ENCODE measurements at places on chromosomes 3 and 15.
A peak's percentile ranks its signal among the peaks of the same experiment; 100 is the strongest.

DNA sequence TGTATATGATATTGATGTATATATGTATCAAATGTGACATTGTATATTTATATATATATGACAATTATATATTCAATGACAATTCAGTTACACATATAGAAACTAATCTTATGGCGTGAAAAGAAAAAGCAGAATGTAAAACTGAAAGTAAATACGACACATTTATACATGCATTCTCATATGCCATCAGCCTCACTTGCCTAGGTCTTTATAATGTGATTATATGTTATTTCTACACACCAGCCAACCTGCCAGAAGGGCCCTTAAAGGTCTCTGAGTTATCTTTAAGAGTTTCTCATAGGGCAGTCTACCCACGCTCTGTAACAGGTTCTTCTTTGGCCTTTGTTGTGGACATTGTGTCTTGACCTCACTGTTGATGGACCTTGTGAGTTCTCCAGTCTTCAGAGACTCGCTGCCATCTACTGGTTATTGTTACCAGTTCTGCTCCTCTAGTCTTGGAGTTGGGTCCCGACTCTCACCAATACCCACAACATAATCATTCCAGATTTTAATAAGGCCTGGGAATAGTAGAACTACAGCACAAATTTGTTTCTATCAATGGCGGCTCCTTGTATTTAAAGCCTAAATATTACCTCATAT, 371.5 kb upstream of the GOLIM4 start:
- DNase-seq, result peak; percentile 21

DNA sequence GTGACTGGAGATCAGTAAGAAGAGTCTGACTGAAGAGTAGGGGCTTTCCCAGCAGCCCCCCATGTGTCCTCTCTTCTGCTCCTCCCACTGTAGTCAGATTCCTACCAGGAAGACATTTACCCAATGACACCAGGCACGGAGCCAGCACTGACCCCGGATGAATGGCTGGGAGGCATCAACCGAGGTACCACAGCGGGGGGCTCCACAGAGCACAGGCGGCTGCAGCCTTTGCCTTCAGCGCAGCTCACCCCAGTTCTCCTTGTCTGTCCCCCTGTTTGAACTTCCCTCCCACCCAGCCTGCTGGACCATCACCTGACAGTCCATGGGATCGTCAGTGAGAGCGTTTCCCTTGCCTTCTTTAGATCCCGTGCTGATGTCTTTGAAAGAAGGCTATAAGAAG, 101.6 kb downstream of the ANP32A start:
- no peak for DNase-seq

- no peak for DNase-seq
Measured at GRCh38 chr15:36066757-36067156, 512.7 kb upstream of the CDIN1 start.

GRCh38 chr3:179266701-179267211, 15.8 kb upstream of the KCNMB3 start:
- no peak for DNase-seq

DNA sequence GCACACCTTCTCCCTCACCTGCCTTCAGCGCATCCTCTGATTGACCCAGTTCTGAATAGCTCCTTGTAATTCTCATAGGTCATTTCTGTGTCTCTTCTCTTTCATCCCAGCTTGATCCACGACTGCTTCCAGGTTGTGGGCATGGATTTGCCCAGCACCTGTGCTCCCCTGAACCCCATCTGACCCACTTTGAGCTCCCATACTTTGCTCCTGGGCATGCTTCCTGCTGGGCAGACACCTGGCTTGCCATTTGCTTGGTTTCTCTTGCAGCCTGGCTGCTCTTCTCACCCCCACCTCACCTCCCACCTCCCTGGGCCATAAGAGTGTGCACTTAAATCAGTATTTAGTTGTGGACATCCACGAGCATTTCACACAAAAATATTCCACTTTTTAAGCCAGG, 635.5 kb downstream of the TBL1XR1 start:
- no peak for DNase-seq

Measured in SW 1271 (cell line).